Naive thymus-derived CD8-positive, alpha-beta T cell (primary cell): ENCODE measurements at places on chromosomes 5 and 9. TPM values are rescaled to one million over a fixed set of nuclear protein-coding genes. Genes with fewer than 3 reads are reported as not detected.
A peak's percentile ranks its signal among the peaks of the same experiment; 100 is the strongest.

GRCh38 chr5:179954434-179954833 is 46.7 kb upstream of the TBC1D9B start:
- no peaks in the 10 kb centered on the region for H3K27me3 ChIP-seq
- DNase-seq, result no peak
- no peak overlapping the region for H3K4me3 ChIP-seq
- peaks cover 40% of the 10 kb centered on the region for H3K36me3 ChIP-seq
- H3K27ac ChIP-seq, result no peak overlapping the region

DNA sequence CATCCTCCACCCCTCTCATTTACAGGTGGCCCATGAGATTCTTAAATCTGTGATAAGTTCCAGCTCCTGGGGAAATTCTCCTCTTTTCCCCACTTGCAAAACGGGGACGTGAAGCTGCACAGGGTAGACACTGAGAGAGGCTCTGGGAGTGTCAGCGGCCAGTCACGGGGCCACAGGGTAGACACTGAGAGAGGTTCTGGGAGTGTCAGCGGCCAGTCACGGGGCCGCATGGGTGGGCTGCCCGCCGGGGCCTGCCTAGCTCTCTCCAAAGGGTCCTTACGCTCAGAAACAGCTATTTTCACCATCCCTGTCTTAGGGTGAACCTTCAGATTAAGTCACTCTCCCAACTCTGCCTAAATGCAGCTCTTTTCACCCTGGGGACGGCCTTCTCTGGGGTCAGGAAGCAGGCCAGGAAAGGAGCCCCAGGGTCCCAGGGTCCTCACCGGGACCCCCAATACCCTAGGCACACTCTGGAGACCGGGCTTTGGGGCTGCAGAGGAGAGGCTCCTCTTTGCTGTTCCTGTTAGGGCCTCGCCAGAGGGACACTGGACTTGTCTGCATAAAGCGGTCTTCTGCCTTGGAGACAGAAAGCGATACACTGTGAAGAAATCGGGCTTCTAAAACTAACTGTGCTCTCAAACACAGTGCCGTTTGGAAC is 1.5 kb downstream of the FAM78A start:
- DNase-seq, result no peak
- no peaks in the 10 kb centered on the region for H3K27me3 ChIP-seq
- H3K4me3 ChIP-seq, result peak overlapping the region; percentile 100
- peaks cover 58% of the 10 kb centered on the region for H3K4me1 ChIP-seq
- peak overlapping the region; percentile 96 for H3K27ac ChIP-seq

DNA sequence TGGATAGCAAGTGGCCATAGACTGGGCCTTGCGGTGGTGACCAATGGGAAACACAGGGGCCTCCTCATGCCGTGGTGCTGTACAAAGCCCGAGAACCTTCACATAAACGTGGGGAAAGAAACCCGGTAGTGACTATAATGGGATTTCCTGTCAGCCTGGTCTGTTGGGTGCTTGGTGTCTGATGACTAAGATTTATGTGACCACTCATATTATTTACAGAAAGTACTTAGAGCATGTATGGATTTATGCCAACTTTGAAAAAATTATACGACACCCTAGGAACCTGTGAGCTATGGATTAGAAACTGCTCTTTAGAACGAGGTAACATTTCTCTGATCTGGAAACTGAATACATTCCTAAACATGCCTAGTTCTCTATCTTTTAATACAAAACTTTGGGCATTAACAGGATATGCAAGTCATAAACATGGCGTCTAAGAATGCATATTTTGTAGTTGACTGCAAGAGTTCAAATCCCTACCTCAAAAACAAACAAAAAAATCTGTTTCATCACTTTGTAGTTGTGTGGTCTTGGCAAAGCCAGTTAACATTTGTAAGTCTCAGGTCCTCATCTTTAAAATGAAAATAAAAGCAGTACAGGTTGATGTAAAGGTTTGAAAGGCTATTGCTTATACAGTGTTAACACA is 85.4 kb downstream of the TMEM167A start:
- no peak overlapping the region for H3K4me3 ChIP-seq
- no peak for DNase-seq
- no peaks in the 10 kb centered on the region for H3K4me1 ChIP-seq
- peaks cover 2% of the 10 kb centered on the region for H3K27me3 ChIP-seq
- H3K36me3 ChIP-seq, result no peaks in the 10 kb centered on the region

DNA sequence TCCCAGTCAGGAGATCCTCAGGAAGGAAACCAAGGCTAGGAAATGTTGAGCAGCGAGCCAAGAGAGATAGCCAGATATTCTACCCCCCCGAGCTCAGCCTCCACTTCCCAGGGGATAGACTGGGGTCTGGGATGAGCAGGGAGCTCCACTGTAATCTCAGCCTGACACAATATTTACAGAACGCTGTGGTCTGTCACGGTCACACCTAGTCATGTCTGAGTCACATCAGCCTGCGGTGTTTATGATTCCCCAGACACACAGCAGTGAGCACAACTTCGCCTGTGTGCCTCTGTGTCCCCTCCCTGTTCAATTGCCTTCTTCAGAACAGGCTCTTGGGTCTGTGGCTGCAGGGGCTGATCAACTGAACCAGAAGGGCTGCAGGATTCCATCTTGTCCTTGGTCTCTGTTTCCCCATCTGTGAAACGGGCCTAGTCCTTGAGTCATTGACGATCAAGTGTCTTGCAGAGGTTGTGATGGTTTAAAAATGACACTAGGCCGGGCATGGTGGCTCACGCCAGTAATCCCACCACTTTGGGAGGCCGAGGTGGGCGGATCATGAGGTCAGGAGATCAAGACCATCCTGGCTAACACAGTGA is 8.6 kb upstream of the PRRX2 start:
- no peaks in the 10 kb centered on the region for H3K4me1 ChIP-seq
- no peak overlapping the region for H3K27ac ChIP-seq
- H3K27me3 ChIP-seq, result no peaks in the 10 kb centered on the region
- H3K4me3 ChIP-seq, result no peak overlapping the region

- H3K36me3 ChIP-seq, result no peaks in the 10 kb centered on the region
- H3K4me3 ChIP-seq, result no peak overlapping the region
- H3K4me1 ChIP-seq, result no peaks in the 10 kb centered on the region
- H3K27ac ChIP-seq, result no peak overlapping the region
- DNase-seq, result no peak
Observed at GRCh38 chr9:120723565-120723964, 9.3 kb upstream of the MEGF9 start.

- no peak overlapping the region for H3K4me3 ChIP-seq
- peaks cover 1% of the 10 kb centered on the region for H3K4me1 ChIP-seq
- H3K36me3 ChIP-seq, result peaks cover 53% of the 10 kb centered on the region
- H3K27me3 ChIP-seq, result no peaks in the 10 kb centered on the region
- no peak overlapping the region for H3K27ac ChIP-seq
Observed at GRCh38 chr9:20981486-20981885, 50.0 kb downstream of the HACD4 start.

The ABITRAM gene
- 13.1 TPM for polyA plus RNA-seq

DNA sequence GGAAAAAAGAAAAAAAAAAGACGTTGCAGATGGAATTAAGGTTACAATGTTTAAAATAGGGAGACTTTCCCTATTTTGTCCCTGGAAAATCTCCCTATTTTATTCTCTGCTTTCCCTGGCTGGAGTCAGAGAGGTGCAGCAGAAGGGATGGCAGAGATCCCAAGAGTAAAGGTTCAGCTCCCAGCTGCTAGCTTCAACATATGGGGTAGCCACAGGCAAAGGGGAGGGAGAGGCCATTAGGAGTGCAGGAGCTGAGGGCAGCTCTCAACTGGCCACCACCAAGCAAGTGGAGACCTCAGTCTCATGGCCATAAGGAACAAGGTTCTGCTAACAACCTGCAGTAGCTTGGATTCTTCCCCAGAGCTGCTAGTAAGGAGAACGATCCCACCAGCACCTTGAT is 367.0 kb upstream of the DAP start:
- H3K4me3 ChIP-seq, result no peak overlapping the region
- no peak for DNase-seq
- no peaks in the 10 kb centered on the region for H3K27me3 ChIP-seq
- no peak overlapping the region for H3K27ac ChIP-seq

The CCDC183 gene
- 0.18 TPM for polyA plus RNA-seq

The CCDC127 gene
- polyA plus RNA-seq, result 3.5 TPM

The SLC6A18 gene
- not detected for polyA plus RNA-seq

GRCh38 chr9:127979333-127980059 is 1.3 kb downstream of the EEIG1 start:
- DNase-seq, result no peak
- peaks cover 14% of the 10 kb centered on the region for H3K36me3 ChIP-seq
- no peaks in the 10 kb centered on the region for H3K27me3 ChIP-seq
- H3K27ac ChIP-seq, result peak overlapping the region; percentile 91
- peaks cover 69% of the 10 kb centered on the region for H3K4me1 ChIP-seq

The AK8 gene
- polyA plus RNA-seq, result not detected

- H3K27ac ChIP-seq, result no peak overlapping the region
- no peaks in the 10 kb centered on the region for H3K36me3 ChIP-seq
- no peaks in the 10 kb centered on the region for H3K27me3 ChIP-seq
- H3K4me3 ChIP-seq, result no peak overlapping the region
- H3K4me1 ChIP-seq, result no peaks in the 10 kb centered on the region
Observed at GRCh38 chr5:130102960-130103359, 198.7 kb downstream of the CHSY3 start.

DNA sequence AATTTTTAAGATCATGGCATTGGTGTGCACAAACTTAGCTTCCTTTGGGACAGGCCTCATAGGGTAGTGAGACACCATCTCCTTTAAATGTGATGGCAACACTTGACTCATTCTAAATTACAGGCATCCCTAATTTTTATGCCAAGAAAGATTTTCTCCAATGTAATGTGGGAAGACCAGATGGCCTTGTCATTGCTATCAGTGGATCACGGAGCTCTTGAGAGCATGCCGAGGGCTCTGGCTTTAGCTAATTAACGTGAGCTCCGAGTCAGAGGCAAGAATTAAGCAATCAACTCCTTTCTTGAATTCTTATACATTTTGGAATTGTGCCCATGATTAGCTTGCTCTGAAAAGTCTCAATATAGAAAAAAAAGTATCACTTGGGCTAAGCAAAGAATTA is 215.8 kb downstream of the LRRC70 start:
- no peaks in the 10 kb centered on the region for H3K36me3 ChIP-seq
- no peak for DNase-seq
- H3K4me1 ChIP-seq, result no peaks in the 10 kb centered on the region
- peaks cover 3% of the 10 kb centered on the region for H3K27me3 ChIP-seq
